NCI-H345 (cell line): ENCODE measurements at places on chromosomes 2 and 18.

DNA sequence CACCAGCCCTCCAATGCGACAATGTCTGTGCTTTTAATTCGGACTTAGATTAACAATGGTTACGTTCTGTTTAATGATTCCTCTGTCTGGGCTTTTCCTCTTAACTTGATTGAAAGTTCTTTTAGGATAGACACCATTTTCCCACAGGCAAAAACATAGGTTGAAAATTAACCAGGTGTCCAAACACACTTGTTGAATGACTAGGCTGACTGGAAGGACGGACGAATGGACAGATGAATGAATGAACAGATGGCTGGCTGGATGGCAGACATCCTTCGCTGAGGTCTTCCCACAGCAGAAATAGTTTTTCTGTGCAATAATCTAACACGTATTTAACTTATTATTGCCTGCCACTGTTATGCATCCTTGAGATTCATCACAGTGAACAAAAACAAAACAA lies 298.8 kb downstream of the SRBD1 start:
- DNase-seq = no peak

GRCh38 chr2:235390108-235390815 lies 103.6 kb upstream of the AGAP1 start:
- no peak for DNase-seq

DNA sequence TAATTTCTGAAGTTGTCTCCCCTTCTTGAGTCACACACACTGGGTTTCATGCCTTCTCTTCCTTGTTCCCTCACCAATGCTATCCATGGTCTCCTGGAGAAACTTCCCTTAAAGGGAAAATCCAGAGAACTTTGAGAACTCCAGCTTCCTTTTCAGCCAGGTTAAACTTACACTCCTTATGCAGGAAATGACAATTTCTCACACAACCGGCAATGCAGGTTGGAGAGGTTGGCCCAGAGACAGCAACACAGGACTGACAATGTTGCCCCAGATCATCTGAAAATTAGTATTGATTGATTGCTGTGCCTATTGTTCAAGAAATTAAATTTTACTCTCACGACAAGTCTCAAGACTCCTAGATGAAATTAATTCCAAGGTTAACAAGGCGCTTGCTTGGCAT lies 292.2 kb downstream of the NYAP2 start:
- no peak for DNase-seq

- DNase-seq = no peak
Measured at GRCh38 chr18:47108373-47108772, 41.9 kb downstream of the HDHD2 start.

- no peak for DNase-seq
Measured at GRCh38 chr18:36527740-36528455, 230.4 kb downstream of the FHOD3 start.

DNA sequence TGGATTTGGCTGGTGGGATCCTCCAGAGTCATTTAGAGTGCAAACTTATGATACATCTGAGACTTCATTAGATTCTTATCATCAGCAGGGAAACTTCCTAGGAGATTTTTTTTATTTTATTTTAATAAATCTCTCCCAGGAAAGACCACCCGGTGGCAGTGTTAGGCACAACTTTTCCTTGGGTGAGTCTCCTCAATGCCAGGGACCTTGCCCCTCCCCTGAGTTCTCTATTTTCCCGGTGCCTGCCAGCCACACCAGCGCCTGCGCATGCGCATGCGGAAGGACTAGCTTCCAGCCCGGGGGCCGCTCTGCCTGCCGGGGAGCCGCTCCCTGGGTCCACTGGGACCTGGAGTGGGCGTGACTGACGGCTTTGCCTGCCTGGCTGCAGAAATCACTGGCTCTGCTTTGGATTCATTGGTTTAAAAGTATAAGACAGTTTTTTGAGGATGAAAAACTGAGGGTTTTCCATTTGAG lies 86.6 kb downstream of the TMEM182 start:
- peak; percentile 90 for DNase-seq

- no peak for DNase-seq
Measured at GRCh38 chr2:197278799-197279763, 31.5 kb downstream of the ANKRD44 start.

DNA sequence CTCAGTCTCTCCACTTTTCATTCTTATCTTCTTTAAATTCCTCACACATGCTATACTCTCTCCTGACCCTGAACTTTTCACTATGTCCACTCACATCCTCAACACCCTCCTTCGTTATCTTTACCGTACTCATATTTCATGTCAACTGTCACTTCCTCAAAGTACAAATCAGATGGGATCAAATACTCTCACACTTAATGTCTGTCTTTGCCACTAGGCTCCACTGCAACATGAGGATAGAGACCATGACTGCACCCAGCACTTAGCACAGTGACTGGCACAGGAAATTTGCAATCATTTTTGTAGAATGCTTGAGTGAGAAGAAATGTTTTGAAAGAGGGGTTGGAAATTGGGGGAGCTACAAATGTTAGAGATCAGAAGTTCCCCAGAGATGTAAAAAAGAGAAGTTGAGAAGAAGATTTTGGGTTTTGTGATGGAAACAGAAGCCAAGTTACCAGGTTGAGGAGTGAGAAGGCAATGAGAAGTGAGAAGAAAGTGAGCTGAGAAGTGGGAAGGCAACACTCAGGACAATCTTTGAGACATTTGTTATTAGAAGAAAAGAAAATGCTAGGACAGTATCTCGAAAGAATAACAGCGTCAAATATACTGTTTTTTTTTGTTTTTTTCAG lies 87.0 kb downstream of the CCDC141 start:
- DNase-seq = no peak

DNA sequence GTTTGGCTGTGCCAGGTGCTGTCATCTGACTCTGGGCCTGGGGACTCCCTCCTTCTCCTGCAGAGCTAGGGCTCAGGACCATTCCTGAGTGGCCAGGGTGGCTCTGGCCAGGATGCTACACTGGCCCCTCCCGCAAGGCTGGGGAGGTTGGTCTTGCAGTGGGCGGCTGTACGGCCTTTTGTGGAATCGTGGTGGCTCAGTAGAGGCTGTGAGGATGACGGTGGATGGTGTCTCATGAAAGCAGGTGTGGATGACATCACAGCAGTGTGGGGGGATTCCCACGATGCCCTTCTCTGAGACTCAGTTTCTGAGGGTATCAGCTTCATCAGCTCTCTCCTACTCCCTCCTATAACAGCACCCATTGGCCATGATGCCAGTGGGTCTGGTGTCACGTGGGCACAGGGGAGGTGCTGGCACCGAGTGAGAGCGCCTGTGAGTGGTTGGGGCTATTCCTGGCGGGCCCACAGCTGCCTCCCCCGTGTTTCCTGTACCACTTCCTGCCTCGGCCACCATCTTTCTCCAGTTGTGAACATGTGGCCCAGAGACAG lies 144.2 kb upstream of the HDAC4 start:
- DNase-seq = no peak

DNA sequence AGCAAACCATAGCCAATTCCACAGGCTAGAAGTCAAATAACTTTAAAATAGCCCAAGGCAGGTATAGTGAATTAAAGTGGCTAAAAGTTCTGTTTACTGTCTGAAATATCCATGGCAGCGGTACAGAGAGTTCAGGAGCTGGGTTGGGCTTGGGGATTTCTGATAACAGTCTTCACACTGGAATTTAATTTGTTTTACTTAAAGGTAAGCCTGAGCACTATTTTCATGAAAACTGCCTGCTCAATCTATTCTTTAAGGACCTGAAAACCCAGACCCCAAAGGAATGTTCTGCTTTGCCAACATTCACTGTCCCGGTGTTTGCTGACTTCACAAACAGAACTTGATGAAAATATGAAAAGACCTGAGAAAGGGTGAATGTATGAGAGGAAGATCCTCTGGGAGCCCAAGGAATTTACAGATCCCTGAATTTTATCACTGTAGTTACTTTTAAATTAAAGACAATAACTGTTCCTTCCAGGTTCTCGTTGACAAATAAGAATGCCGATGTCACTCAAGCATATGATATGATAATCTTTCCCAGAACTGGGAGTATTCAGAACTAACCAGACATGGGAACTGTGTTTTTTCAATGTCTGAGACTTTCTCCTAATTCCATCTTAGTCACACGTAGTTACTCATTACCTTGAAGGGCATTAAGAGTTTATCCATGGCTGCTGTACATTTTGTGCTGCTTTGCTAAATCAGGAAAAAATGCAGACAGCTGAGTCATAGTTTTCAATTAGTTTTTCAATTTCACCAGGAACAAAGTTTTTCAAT lies 28.3 kb upstream of the ITGB6 start:
- no peak for DNase-seq

GRCh38 chr2:228541789-228542188 lies 360.3 kb upstream of the SPHKAP start:
- no peak for DNase-seq

- DNase-seq = no peak
Measured at GRCh38 chr2:192247456-192247855, 52.7 kb upstream of the TMEFF2 start.

DNA sequence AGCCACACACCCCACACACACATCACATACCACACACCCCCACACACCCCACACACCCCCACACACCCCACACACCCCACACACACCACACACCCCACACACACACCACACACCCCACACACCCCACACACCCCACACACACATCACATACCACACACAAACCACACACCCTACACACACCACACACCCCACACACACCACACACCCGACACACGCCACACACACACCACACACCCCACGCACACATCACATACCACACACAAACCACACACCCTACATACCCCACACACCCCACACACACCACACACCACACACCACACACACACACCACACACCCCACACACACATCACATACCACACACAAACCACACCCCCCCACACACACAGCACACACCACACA lies 22.4 kb downstream of the TWIST2 start:
- no peak for DNase-seq

- DNase-seq = no peak
Measured at GRCh38 chr2:44944952-44945612, 3.6 kb downstream of the SIX3 start.

DNA sequence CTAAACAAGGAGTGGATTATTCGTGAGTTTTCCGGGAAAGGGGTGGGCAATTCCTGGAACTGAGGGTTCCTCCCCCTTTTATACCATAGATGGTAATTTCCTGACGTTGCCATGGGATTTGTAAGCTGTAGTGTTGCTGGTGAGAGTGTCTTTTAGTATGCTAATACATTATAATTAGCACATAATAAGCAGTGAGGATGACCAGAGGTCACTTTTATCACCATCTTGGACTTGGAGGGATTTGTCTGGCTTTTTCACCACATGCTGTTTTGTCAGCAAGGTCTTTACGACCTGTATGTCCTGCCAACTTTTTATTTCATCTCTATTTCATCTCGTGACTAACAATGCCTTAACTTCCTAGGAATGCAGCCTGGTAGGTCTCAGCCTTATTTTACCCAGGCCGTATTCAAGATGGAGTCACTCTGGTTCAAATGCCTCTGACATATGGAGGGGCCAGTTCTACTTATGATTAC lies 124.8 kb upstream of the B3GNT2 start:
- no peak for DNase-seq

GRCh38 chr2:136131961-136132824 lies 14.2 kb upstream of the CXCR4 start:
- DNase-seq = peak; percentile 79

DNA sequence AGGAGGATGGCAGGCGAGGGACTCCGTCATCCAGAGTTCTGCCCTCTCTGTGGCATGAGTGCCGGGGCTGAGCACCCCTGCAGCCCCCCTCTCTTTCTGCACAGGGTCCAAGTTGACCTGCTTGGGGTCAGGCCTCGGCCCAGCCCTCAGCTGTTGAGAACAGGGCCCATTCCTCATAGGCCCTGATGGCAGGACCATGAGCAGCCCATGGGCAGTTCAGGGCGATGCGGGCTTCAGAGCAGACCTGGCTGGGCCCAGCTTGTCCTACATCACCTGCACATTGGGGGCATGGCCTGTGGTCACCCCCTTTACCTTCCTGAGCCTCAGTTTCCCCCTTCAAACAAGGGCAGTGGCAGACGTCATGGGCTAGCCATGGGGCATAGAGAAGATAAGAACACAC lies 238.1 kb downstream of the SEPTIN10 start:
- no peak for DNase-seq

DNA sequence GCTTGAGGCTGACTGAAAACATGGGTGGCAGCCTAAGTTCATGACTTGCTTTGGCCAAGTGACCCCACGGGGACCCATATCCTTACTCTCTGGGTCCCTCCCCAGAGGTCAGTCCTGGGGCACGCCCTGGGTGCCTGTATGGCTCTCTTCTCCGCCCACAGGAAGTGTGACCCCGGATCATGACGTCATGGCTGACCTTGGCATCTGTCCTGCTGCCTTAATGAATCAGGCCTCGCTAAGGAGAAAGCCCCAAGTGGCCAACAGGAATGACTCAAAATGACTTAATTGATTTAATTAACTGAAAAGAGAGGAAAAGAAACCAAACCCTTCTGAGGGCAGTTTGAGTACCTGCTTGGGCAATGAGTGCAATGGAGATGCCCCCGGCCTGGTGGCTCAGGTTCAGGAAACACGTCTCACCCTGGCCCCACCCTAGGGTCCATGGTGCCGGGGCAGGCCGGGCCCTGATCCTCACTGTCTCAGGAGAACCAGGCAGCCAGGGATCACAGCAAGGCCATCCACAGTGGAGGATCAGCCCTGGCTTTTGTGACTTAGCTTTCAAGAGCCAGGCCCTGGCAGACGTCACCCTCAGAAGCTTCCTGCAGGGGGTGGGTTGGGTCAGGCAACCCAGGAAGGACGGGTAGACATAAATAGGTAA lies 112.0 kb downstream of the CYP26B1 start:
- DNase-seq = no peak

- DNase-seq = no peak
Measured at GRCh38 chr2:113966832-113967231, 76.9 kb downstream of the ACTR3 start.

- peak; percentile 23 for DNase-seq
Measured at GRCh38 chr2:181189951-181190350, 209.5 kb downstream of the UBE2E3 start.

DNA sequence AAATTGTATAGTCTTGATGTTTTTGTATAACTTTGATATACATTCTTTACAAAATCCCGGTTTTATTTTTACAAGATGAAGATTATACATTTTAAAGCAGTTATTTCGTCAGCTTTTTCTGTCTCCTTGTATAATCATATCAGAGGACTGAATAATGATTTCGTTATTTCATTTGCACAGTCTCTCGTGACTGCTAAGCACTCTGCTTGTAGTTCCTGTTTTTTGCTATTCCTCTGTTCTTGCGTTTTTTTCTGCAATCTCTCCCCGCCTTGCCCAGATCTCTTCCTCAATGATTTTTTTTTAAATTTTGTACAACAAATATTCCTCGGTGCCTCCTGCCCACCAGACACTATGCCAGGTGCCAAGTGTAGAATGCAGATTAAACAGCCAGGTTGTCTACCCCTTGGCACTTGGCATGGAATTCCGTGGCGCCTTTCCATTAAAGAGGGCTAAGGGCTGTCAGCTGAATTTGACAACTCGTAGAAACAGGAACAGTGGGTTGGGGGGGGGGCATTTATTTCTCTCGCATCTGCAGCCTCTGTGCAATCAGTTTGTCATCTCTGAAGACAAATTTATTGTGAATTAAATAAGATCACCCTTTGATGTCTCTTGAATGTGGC lies 69.6 kb downstream of the KLHL29 start:
- DNase-seq = no peak

DNA sequence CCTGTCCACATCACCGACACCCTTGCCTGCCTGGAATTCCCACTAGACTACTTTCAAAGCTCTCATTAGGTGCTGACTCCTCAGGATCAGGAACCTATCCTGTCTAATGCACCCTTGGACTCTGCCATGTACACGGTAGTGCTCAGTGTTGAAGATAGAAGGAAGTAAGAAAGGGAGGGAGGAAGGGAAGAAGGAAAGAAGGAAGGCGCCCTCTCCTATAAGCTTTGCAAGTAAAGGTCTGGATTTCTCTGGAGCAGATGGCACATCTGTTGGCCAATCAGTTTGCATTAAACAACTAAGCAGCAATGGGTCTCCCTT lies 45.3 kb downstream of the SCTR start:
- no peak for DNase-seq

GRCh38 chr2:216989340-216990129 lies 129.7 kb upstream of the TNP1 start:
- DNase-seq = no peak
